ENCODE measurements at places on chromosomes 13 and 19.

- DNase-seq, result no peak
Measured at GRCh38 chr13:49020940-49021553, 45.3 kb downstream of the FNDC3A start.

GRCh38 chr13:45392811-45393210 is 25.4 kb downstream of the SLC25A30 start:
- DNase-seq, result no peak

DNA sequence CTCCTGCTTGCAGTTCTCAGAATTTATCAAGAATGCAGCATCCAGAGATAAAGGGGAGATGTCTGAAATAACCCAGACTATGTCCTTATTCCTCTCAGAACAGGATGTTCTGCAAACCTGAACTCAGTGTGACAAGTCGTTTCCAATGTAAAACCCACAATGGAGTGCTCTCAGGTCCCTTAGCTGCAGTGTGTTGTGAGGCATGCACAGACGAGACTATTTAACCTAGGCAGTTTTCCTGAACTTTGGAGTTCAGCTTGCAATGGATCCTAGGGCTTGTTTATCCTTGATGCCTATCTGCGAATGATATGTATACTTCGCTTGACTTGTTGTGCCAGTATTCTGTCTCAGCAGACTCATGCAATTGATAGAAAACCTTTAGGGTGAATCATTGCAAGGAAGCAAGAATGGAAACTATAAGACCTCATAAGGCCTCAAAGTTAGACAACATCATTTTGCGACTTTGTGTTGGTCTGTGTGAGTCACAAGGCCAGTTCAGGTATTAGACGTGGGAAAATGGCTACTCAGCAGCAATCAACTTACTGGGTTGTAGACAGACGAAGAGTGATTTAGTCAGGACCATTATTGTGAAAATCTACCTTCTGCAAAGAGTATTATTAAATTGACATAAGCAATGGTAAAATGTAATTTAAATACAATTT is 2439.9 kb upstream of the PCDH20 start:
- no peak for DNase-seq

DNA sequence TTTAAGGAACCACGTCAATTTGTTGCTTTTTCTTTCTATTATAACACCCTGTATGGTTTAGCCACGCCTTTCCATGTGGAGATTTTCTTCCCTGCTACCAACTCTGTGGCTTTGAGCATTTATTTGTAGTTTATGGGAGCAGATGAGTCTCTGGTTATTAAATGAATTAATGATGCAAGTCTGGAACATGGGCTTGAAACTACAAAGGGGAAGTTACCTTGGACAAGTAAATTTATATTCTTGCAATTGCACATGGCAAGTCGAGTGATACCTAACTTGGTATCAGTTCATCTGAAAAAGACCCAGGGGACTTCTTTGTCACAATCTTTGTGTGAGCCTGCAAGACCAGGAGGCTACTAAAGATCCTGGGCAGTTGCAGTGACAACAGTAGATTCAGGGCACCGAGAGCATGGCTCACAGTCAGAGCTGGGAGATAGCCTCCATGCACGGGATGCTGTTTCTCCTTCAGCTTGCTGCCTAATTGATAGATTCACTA is 24.4 kb downstream of the B3GLCT start:
- no peak for DNase-seq

DNA sequence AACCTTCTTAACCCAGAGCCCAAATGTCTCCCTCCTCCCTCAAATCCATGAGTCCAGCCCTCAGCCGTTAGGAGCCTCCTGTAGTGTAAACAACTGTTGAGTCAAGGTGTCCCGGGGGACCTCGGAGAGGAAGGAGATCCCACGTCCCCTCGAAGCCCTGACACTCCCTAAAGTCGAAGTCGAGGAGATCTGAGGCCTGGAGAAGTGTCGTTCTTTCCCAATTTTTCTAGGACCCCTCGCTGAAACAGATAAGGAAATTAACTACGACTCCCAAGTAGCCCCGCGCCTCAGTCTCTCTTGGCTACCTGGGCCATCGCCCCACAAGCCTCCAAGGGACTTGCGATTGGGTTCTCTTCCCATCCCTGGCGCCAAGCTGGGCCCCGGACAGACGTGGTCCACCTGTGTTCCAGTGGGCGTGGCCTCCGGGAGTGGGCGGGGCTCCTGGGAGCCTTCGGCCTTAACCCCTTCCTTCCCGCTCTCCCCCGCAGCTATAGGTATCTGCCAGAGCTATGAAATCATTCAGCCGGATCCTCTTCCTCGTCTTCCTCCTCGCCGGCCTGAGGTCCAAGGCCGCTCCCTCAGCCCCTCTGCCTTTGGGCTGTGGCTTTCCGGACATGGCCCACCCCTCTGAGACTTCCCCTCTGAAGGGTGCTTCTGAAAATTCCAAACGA is 869 bp downstream of the GFY start:
- DNase-seq, result no peak

- DNase-seq, result no peak
Measured at GRCh38 chr19:1810439-1811160, 1.5 kb downstream of the ATP8B3 start.

- no peak for DNase-seq
Measured at GRCh38 chr19:41016488-41017071, 25.5 kb downstream of the CYP2B6 start.

GRCh38 chr13:75513271-75513670 is 24.4 kb downstream of the COMMD6 start:
- no peak for DNase-seq

DNA sequence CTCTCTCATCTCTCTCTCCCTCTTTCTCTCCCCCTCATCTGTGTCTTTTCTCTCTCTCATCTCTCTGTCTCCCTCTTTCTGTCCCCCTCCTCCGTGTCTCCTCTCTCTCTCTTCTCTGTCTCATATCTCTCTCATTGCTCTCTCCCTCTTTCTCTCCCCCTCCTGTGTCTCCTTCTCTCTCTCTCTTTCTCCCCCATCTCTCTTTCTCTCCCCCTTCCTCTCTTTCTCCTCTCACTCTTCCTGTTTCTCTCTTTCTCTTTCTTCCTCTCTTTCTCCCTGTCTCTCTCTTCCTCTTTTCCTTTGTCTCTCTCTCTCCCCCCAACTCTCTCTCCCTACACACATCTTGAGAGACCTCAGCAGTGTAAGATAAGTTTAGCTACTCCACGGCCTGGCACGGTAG is 4.9 kb upstream of the RDH13 start:
- DNase-seq, result no peak

GRCh38 chr19:18489627-18490184 is 32.2 kb downstream of the ELL start:
- DNase-seq, result no peak

DNA sequence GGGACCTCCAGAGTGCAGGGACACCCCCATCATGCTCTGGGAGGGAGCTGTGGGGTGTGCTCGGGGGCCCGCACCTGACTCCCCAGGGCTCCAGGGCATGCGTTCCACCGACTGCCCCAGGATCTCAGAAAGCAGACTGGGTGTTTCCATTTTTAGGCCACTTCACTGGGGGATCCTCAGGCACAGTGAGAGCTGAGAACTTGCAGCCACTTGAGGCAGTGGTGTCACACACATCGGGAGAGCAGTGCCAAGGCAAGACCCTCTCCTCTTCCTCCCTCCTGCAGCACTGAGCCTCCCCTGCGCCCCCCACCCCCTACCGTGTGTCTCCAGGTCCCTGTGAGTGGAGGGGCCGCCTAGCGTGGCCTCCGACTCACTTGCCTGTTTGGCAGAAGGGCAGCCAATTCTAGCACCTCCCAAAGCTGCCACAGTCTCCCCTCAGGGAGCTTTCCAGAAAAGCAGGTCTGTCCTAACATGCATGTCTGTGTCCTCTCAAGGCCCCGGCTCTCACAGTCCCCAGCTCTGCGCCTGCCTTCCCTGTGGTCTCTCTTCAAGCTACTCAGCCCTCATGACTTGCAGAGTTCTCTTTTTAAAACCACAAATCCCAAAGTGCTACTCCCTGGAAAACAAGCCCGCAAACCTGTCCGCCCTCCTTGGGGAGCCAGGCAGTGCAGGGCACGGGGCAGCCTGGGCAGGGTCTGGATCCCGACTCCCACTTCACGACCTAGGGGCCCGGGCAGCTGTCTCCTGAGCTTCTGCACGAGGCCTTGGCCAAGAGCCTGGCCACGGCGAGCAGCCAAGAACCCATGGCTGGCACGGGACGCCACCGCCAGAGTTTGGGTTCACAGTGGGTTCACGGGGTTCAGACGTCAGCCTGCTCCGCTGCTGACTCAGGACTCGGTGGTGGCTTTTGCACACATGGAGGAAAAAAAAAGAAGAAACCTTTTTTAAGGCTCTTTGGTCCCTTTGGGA is 94.1 kb downstream of the STK24 start:
- peak; percentile 49 for DNase-seq

GRCh38 chr13:25295701-25296100 is 5.7 kb upstream of the NUP58 start:
- DNase-seq, result no peak

GRCh38 chr13:96090240-96091101 is 564 bp downstream of the HS6ST3 start:
- DNase-seq, result no peak

All from C1 segment of cervical spinal cord (tissue), 14 donors.